ENCODE measurements at places on chromosomes 12 and 14.

DNA sequence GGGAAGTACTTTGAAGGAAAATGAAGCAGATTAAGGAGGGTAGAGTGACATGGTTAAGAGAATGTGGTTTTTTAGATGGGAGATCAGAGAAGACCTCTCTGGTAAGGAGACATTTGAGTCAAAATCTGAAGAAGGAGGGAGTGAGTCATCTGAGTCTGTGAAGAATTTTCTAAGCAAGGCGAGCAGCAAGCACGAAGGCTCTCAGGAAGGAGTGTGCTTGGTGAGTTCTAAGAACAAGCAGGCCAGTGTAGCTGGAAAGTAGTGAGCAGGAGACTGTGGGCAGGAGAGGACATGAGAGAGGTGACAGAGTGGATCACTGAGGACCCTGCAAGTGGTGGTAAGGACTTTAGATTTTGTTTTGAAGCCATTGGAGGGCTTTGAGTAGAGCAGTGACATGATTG lies 76.3 kb upstream of the FUT8 start:
- DNase-seq = no peak

DNA sequence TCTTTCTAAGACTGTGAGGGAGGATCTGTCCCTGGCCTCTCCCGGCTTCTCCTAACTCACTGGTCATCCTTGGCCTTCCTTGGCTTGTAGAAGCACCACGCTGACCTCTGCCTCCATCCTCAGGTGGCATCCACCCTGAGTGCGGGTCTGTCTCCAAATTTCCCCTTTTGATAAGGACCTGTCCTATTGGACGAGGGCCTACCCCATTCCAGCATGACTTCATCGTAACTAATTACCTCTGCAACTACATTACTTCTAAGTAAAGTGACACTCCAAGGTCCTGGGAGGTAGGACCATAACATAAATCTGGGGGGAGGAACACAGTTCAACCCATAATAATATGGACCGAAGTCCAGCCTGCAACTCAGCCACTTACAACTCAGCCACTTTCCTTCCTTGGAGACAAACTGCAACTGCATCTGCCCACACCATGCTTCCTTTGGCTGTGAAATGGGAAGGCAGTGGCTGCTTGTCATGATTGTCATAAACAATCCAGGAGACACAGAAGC lies 229.6 kb upstream of the DIO3 start:
- no peak for DNase-seq

DNA sequence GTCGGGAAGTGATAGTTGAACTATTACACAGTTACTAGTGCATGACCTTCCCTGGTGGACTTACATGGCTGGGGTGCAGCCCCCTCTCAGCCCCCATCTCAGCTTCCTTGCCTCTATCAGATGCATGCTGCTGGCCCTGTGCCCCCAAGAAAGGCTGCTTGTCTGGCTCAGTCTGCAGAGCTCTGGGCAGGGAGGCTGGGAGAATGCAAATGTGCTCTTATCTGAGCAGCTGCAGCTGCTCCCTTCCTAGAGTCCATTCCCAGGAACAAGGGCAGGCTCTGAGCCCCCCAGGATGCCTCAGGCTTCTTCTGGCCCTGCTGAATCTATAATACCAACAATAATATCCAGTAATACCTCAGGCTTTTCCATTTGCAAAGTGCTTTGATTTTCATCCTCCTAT lies 218.1 kb upstream of the SRRM4 start:
- no peak for DNase-seq

GRCh38 chr14:68936476-68936875 lies 42.6 kb downstream of the ACTN1 start:
- no peak for DNase-seq

GRCh38 chr14:36279306-36280190 lies 40.9 kb downstream of the MBIP start:
- no peak for DNase-seq

DNA sequence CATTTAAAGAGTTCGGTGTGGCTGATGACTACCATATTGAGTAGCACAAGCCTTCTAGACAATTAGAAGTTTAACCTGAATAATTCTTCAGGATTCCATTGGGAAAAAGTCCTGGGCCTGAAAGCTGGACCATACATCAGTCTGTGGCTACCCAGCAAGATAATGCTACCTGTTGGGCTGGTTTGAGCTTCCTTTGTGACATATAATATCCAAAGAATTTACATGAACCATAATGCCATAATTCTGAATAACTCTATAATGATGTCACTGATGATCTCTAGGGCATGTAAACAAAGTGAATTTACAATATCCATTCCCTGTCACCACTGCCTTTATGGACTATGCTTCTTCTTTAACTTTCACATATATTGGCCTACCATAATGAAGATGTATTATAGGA lies 3.8 kb upstream of the YBX3 start:
- no peak for DNase-seq

GRCh38 chr14:53938136-53938837 lies 18.3 kb downstream of the BMP4 start:
- DNase-seq = no peak

- DNase-seq = no peak
Measured at GRCh38 chr14:54533100-54533499, 23.4 kb downstream of the CGRRF1 start.

DNA sequence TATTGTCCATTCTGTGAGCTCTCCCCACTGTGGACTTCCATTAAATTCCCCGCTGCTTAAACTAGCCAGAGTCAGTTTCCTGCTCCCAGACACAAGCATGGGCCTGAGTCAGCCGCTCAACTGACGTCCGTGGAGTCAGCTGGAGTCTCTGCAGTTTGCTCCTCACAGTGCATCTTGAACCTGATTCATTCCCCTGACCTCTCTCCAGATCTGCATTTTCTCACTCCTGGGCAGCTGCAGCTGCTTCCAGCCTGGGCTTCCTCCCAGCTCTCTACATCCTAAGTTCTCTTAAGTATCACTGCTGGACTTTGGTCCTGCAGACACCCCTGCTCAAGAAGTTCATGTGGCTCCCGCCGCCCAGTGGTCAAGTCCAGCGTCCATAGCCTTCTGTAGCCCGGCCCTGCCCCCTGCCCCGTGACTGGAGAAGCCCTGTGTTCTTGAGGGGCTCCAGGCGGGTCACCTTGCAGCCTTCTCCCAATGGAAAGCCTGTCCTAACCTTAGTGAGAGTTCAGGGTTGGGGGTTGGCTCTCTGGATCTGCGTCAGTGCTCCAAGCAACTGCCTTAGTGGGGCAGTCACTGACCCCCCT lies 20.0 kb downstream of the NFKBIA start:
- DNase-seq = peak; percentile 92

- DNase-seq = no peak
Measured at GRCh38 chr14:99808154-99808505, 14.9 kb downstream of the EML1 start.

DNA sequence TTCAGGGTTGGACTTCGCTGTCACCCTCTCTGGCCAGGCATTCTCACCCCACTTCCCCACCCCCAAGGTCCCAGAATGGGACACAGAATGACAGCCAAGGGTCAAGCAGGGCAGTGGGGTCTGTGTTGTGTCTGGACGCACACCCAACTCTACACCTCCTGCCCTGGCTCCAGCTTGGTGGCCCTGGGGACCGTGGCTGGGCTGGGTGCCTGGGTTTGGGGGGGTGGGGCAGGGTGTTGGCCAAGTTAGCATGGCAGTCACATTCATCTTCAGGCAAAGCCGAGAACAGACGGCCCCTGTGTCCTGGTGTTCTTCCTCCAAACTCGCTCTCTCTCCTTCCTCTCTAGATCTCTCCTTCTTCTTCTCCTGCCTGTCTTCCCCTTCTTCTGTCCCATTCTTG lies 5.6 kb downstream of the LRP1 start:
- peak; percentile 33 for DNase-seq

GRCh38 chr14:39015360-39015961 lies 87.6 kb downstream of the SEC23A start:
- no peak for DNase-seq

DNA sequence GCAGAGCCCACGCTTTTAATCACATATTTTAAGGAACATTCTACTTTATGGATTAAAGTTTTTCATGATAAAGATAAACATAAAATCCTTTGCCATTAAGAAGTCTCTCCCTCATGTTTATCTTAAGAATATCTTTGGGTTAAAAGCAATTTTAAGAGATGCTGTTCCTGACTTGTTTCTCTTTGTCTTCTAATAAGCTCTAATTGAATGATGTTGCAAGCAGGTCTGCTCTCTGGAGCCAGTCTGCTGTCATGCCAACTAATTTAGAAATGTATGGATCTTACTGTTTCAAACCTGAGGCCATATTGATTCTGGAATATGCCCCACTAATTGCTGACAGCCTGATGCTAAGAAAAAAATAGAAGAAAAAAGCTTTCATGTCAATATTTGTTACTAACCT lies 173.6 kb downstream of the TTC8 start:
- no peak for DNase-seq

DNA sequence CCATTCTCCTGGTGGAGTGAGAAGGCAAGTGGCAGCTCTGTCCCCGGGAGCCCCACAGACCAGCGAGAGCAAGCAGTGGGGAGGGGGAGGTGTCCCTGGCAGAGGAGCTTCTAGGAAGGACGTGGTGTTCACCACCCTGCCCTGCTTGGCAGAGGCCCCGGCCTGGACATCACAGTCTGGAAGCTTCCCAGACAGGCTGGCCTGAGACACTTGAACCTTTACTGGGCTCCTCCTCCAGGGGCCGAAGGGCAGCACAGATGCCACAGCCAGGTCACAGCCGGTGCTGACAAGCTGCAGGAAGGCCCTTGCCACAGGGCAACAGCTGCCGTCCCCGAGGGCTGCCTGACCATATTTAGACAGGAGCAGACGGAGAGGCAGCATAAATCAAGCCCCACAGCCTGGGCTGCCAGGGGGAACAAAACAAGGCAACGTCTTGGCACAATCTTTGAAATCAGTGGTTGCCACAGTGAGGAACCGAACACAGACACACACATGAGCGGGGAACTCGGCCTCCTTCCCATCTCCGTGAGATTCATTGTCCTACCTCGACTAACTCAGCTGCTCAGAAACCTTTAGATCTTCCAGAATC lies 28.5 kb downstream of the PRIMA1 start:
- DNase-seq = peak; percentile 28

DNA sequence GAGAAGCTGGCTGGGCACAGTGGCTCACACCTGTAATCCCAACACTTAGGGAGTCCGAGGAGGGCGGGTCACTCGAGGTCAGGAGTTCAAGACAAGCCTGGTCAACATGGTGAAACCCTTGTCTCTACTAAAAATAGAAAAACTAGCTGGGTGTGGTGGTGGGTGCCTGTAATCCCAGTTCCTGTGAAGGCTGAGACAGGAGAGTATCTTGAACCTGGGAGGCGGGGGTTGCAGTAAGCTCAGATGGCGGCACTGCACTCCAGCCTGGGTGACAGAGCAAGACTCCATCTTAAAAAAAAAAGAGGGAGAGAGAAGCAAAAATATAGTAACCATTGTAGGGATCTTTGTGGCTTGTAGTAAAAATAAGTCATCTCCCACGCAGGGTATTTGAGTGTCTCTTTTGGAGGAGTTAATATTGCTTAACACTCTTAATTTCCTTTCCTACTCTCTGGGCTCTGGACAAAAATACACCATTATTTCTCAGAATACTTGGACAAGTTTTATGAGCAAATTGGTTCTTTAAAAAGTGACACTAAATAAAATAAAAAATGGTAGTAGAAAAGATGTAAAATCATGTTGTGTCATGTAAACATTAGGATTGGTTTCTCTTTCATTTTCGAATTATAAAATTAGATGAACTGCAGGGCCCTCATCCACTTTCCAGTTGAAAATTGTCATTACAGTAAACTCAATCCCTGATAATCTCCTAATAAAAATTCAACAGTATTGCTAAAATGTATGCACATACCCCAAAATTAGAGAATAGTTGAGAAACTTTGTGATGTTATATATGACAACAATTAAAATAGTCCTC lies 61.1 kb upstream of the C12orf71 start:
- no peak for DNase-seq

GRCh38 chr14:85058150-85058549 lies 471.8 kb upstream of the FLRT2 start:
- DNase-seq = no peak

GRCh38 chr14:104950021-104950420 lies 25.3 kb downstream of the PLD4 start:
- no peak for DNase-seq

- no peak for DNase-seq
Measured at GRCh38 chr14:63275611-63276010, 43.1 kb downstream of the GPHB5 start.

DNA sequence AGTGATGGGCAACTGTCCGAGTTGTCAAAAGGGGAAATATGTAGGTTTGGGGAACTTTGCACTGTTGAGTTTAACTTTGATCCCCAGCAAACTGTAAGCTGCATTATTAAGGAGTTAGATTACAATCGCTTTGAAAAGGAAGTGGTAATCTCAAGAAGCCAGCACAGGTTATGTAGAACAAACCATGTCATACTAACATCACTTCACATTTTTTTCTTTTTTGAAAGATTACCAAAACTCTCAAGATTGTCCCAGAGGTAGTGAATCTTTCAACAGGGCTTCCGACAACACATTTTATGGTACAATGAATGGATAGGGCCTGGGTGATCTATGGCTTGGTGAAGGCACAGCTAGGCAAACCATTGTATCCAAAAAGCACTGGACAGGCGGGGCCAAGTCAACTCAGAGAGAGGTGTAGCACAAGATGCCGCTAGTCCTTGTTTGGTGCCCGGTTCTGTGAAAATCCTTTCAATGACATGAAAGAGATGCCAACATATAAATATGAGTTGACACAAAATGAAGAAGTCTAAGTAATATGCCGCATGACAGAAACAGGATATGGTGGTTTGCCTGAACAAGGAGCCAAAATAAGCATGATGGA lies 24.3 kb upstream of the PARP11 start:
- DNase-seq = no peak

- DNase-seq = no peak
Measured at GRCh38 chr12:24911271-24911791, 37.6 kb downstream of the BCAT1 start.

DNA sequence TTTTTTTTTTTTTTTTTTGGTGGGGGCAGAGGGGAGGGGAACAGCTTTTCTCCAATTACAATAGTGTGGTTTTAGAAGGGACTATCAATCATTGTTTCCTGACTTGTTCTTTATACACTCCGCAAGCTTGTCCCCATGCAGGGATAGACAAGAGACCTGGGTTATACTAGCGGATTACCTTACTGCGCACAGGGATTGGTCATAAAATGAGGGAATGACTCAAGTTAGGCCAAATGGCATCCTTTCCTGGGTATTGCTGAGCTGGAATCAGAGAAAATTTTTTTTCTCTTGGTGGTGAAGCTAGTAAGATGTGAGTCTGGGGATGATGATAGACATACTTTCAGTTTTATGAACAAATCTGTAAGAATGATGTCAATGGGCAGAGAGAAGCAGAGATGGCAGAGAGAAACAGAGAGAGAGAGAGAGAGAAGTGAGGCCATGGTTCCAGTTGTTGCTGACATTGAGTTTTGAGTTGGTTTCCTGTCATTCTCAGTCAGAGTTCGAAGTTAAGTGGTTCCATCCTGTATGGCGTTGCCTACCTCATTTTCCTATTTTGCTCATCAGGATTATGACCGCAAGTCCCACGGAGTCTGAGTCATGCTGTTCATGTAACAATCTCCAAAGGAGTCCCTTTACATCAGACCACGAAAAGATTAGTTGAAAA lies 59.1 kb upstream of the OTOGL start:
- DNase-seq = no peak

Data from gastrocnemius medialis (tissue), 4 donors.